ENCODE measurements at places on chromosomes 5 and 9.

- peaks cover 15% of the 10 kb centered on the region for H3K4me1 ChIP-seq
- H3K36me3 ChIP-seq = peaks cover 21% of the 10 kb centered on the region
- H3K4me3 ChIP-seq = peak within 1 kb of the TSS; percentile 90
- H3K27ac ChIP-seq = peak within 1 kb of the TSS; percentile 70
- DNase-seq = peak; percentile 87
- H3K27me3 ChIP-seq = peaks cover 9% of the 10 kb centered on the region
Observed at GRCh38 chr9:34611811-34612787, at the start of gene RPP25L. RPP25L (minus strand) TSS chr9:34612097; CDS start chr9:34611296, 801 bp downstream.

- no peaks in the 10 kb centered on the region for H3K36me3 ChIP-seq
- H3K27ac ChIP-seq = no peak overlapping the region
- H3K4me1 ChIP-seq = no peaks in the 10 kb centered on the region
- no peak overlapping the region for H3K4me3 ChIP-seq
- peaks cover 1% of the 10 kb centered on the region for H3K27me3 ChIP-seq
Observed at GRCh38 chr5:151004499-151004898, 15.9 kb upstream of the GPX3 start.

DNA sequence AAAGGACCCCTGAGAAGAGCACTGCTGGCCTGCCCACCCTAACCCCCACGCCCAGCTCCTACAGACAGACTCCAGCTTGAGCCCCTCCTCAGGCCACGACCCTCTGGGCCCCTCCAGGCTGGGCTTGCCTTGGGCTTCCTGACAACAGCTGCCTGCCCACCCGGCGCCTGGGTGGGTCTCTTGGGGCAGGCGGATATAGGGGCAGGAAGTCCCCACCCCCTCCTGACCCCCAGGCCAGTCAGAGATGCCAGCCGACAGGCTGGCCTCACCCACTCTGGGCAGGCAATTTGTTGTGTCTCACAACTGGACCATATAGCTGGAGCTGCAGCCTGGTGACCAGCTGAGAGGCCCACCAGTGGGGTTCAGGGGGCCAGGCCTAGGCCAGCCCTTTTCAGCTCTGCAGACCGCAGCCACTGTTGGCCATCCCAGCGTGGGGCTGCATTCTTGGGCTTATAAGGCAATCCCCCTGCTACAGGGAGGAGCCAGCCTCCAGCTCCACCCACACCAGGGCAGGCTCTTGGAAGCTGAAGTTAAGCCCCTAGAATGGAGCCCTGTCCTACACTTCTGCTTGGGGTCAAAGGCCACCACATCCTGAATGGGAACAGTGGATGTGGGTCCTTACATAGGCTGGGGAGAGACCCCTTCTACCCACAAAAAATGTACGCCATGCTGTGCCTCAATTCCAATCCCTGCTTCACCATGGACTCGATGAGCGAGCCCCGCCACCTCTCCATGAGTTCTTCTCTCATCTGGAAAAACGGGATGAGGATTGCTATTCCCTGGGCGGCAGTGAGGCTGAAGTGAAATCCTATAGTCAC lies 2.0 kb downstream of the PDLIM7 start:
- H3K36me3 ChIP-seq = peaks cover 12% of the 10 kb centered on the region
- H3K4me1 ChIP-seq = peaks cover 35% of the 10 kb centered on the region
- DNase-seq = peak; percentile 44

DNA sequence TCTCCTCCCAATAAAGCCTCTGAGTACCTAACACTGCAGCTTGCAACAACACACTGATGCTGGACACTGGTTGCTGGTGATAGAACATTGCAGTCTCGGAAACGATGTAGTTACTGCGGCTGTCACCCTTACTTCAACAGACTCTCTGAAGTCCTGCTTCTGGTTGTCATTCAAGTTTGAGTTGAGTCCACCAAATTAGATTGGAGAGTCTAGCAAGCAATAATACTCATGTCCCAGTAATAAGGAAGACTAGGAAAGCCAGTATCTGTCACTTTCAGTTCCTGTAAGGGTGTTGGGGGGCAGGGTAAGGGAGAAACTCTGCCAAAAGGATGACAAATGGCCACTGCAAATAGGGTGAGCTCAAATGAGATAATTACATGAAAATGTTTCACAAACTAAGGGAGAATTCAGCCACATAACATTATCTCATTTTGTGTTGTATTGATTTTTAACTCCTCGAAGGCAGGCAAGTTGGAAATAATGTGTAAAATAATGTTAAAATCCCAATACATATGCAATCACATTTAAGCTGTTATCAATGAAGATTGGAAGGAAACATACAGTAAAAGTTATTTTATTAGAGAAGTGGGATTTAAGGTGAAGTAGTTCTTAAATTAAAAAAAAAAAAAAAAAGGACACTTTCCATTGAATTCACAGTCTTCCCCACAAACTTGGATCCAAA lies 849 bp upstream of the IFT74 start:
- DNase-seq = no peak
- peak overlapping the region; percentile 95 for H3K4me3 ChIP-seq
- peaks cover 14% of the 10 kb centered on the region for H3K4me1 ChIP-seq
- H3K27me3 ChIP-seq = peaks cover 4% of the 10 kb centered on the region
- peak overlapping the region; percentile 97 for H3K27ac ChIP-seq

- DNase-seq = no peak
- no peak overlapping the region for H3K27ac ChIP-seq
- no peak overlapping the region for H3K4me3 ChIP-seq
- peaks cover 7% of the 10 kb centered on the region for H3K36me3 ChIP-seq
- peaks cover 25% of the 10 kb centered on the region for H3K4me1 ChIP-seq
Observed at GRCh38 chr9:133877967-133878366, 114.2 kb downstream of the VAV2 start.

GRCh38 chr5:85458319-85458718 lies 1073.6 kb upstream of the EDIL3 start:
- H3K27me3 ChIP-seq = no peaks in the 10 kb centered on the region
- no peak for DNase-seq
- H3K27ac ChIP-seq = no peak overlapping the region

DNA sequence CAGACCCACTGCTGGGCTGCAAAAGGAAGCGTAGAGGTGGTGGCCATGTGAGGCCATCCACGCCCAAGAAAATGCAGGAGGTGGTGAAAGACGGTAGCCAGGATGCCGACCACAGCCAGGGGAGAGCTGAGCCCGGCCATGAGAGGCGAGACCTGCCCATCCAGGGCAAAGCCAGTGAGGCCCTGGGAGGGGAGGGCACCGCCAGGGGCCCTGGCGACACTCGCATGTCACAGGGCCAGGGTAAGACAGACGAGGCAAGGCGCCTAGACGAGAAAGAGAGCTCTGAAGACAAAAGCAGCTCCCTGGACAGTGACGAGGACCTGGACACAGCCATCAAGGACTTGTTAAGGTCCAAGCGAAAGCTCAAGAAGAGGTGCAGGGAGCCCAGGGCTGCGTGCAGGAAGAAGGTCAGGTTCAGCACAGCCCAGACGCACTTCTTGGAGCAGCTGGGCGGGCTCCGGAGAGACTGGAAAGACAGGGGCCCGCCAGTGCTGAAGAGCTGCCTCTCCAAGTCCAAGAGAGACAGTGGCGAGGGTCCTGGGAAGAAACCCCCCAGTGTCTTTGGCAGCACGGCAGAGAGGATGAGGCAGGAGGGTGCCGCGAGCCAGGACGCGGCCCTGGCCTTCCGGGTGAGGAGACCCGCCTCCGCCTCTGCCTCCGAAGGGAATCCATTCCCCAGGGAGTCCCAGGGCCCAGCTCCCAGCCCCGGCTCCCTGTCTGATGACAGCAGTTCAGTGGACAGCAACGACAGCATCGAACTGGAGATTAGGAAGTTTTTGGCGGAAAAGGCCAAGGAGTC lies 6.9 kb downstream of the PPP1R26 start:
- no peak overlapping the region for H3K27ac ChIP-seq
- peaks cover 6% of the 10 kb centered on the region for H3K27me3 ChIP-seq
- DNase-seq = no peak
- no peak overlapping the region for H3K4me3 ChIP-seq

DNA sequence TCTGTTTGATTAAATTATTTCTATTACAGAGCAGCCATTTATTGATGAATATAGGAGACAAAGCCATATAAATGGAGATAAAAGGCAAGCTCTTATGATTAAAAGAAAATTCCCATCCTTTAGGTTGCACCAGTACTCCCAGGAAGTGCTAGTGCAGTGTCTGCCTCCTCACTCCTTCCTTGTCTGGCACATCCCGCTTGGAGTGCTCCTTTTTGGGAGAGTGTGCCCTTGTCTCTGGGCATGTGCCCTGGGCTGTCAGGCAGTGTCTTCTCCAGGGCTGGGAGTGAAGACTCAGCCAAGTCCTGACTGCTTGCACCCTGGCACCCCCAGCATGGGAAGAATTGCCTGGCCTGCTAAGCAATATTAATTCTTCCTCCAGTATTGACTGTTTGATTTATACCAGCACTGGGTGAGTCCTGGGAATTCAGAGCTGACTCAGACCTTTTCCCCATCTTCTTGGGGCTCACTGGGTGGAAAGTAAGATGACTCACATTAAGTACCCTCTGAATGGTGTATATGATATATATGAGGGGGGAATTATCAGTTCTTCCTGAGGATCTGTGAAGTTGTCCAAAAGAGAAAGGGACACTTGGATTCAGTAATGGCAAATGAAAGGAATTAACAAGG lies 62.1 kb downstream of the ZSWIM6 start:
- H3K27ac ChIP-seq = no peak overlapping the region
- H3K4me1 ChIP-seq = peaks cover under 1% of the 10 kb centered on the region
- no peak overlapping the region for H3K4me3 ChIP-seq
- H3K27me3 ChIP-seq = peaks cover 2% of the 10 kb centered on the region
- no peak for DNase-seq

DNA sequence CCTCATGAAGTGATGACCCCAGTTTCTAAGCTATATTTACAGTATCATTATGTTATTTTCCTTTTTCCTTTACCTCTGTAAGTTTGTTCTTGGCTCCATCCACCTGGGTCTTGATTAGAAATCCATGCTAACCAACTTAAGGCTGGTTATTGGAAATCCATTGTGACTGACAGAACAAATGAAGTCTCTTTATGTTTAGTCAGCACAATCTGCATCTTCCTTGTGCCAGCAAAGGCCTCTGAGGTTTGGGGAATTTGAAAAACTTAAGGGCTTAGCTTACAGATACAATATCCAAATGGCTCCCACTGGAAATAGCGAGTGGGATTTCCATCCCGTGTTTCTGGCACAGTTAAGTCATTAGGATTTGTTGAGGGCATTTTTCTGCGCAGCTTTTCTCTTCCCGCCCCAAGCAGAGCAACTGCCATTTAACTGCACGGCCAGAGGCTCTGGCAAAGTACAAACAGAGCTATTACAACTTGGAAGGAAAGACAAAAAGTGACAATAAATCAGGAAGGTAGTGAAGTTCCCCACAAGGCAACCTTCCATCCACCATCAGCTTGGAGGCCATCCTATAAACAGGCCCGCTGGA lies 64.2 kb downstream of the DCP2 start:
- no peak overlapping the region for H3K27ac ChIP-seq
- H3K4me3 ChIP-seq = no peak overlapping the region
- no peak for DNase-seq
- no peaks in the 10 kb centered on the region for H3K4me1 ChIP-seq

DNA sequence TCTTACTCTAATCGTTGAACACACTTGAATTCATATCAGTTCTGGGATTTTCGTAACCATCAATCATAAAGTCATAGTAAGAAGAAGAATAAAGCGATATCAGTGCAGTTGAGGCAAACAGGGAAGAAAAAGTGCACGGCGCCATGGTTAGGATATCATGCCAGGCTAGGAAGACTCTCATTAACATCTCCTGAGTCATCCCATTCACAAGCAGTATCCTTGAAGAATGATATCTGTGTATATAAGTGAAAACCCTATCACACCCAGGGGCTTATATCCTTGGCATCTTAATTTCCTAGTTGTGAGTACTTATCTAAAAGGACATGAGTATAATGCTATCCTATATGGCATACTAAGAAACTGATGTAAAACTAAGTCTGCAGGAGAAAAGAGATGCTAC lies 38.6 kb downstream of the NFIB start:
- H3K27me3 ChIP-seq = peaks cover 2% of the 10 kb centered on the region
- peaks cover 6% of the 10 kb centered on the region for H3K36me3 ChIP-seq
- peak overlapping the region; percentile 90 for H3K27ac ChIP-seq
- H3K4me1 ChIP-seq = peaks cover 71% of the 10 kb centered on the region
- H3K4me3 ChIP-seq = no peak overlapping the region
- no peak for DNase-seq

- H3K4me1 ChIP-seq = no peaks in the 10 kb centered on the region
- no peak overlapping the region for H3K27ac ChIP-seq
- H3K36me3 ChIP-seq = no peaks in the 10 kb centered on the region
- no peak overlapping the region for H3K4me3 ChIP-seq
- no peak for DNase-seq
- H3K27me3 ChIP-seq = peaks cover 3% of the 10 kb centered on the region
Observed at GRCh38 chr5:68652534-68652965, 437.0 kb downstream of the PIK3R1 start.

DNA sequence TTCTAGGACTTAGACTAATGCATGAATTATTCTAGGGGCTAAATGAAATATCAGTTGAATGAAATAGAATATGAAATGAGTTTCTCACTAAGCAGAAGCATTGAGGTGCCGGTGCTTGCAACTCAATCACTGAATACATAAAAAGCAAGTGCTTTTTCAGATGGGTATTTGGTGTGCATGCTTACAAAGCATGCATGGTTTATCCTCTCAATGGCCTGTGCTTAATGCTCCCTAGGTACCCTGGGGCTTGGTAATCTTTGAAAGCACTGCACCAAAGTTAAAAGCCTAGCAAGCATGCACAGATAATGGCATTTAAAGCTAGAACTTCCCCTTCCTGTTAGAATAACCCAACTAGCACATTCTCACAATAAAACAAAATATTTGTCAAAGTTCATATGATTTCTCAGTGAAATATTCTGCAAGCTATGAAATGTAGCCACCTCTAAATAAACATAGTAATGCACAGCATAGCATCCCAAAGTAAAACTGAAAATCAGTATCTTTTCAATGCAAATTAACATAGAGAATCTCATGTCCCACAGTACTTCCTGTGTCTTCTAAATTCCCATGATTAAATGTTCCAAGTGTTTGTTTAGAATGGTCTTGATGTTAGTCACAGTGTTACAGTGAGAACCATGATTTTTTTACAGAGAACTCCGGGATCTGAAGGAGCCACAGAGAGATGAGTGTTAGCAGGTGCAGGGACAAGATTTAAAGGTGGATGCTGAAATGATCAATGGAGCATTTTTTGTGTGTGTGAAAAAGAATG lies 143.4 kb upstream of the CDH6 start:
- H3K4me3 ChIP-seq = no peak overlapping the region
- no peak overlapping the region for H3K27ac ChIP-seq
- no peak for DNase-seq
- H3K36me3 ChIP-seq = no peaks in the 10 kb centered on the region
- H3K4me1 ChIP-seq = no peaks in the 10 kb centered on the region

GRCh38 chr5:31993165-31993961 lies 180.8 kb downstream of the GOLPH3 start:
- peaks cover 5% of the 10 kb centered on the region for H3K27me3 ChIP-seq
- H3K36me3 ChIP-seq = peaks cover 29% of the 10 kb centered on the region
- no peak for DNase-seq
- no peak overlapping the region for H3K27ac ChIP-seq
- peaks cover 6% of the 10 kb centered on the region for H3K4me1 ChIP-seq

Measured in endothelial cell (in vitro differentiated cells).